ENCODE measurements at places on chromosomes 2 and 18.

GRCh38 chr2:39741871-39742270 lies 37.2 kb downstream of the THUMPD2 start:
- no peak for DNase-seq

DNA sequence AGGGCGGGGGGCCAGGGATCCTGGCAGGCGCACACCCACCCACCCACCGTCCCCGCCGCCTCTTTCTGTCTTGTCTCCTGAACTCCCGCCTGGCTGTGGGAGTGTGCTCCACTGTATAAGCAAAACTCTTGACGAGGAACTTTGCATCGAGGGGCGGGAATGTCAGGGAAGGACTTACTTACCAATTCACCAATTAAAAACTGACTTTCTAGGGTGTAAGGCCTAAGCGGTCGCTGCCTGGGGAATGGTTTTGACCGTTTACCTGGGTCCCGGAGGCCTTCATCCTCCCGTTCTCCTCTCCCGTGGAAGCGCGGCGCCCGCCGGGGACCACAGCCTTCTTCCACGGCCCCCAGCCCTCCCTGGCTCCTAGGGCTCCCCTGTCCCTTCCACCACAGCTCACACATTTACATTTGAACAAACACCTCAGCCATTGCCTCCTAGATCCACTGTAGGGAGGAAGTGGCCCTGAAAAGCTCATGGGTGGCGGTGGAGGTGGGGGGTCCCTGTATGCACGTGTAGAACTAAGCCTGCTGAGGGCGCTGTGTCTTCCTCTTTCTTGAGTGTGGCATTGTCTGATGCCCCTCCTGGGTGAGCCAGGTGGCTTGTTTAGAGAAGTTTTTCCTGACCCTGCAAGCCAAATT lies 8.9 kb downstream of the ASIC4 start:
- DNase-seq, result no peak

- no peak for DNase-seq
Observed at GRCh38 chr2:118150294-118150693, 62.0 kb downstream of the INSIG2 start.

DNA sequence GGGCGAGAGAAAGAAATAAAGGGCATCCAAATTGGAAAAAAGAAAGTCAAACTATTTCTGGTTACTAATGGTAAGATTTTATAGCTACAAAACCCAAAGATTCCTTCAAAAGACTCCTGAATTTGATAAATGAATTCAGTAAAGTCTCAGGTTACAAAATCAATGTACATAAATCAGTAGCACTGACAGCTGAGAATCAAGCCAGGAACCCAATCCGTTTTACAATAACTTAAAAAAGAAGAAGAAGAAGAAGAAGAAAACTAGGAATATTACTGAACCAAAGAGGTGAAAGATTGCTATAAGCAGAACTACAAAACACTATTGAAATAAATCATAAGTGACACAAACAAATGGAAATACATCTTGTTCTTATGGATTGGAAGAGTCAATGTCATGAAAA lies 291.5 kb upstream of the GULP1 start:
- no peak for DNase-seq

GRCh38 chr18:77733292-77733903 lies 483.8 kb downstream of the GALR1 start:
- DNase-seq, result no peak

DNA sequence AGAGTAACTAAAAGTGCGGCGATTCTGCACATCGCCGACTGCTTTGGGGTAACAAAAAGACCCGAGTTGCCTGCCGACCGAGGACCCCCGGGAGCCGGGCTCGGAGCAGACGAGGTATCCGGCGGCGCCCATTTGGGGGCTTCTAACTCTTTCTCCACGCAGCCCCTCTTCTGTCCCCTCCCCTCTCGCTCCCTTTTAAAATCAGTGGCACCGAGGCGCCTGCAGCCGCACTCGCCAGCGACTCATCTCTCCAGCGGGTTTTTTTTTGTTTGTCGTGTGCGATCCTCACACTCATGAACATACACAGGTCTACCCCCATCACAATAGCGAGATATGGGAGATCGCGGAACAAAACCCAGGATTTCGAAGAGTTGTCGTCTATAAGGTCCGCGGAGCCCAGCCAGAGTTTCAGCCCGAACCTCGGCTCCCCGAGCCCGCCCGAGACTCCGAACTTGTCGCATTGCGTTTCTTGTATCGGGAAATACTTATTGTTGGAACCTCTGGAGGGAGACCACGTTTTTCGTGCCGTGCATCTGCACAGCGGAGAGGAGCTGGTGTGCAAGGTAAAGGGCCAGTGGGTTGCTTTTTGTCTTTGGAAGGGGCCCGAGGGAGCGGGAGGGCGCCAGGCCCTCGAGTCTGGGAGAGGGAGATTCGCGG lies 1.4 kb downstream of the TRIB2 start:
- DNase-seq, result peak; percentile 34

GRCh38 chr2:219207134-219207883 lies 727 bp downstream of the ZFAND2B start:
- no peak for DNase-seq

GRCh38 chr2:103008586-103008985 lies 246.8 kb downstream of the TMEM182 start:
- no peak for DNase-seq

- DNase-seq, result no peak
Observed at GRCh38 chr2:183222751-183223150, 98.5 kb downstream of the NUP35 start.

DNA sequence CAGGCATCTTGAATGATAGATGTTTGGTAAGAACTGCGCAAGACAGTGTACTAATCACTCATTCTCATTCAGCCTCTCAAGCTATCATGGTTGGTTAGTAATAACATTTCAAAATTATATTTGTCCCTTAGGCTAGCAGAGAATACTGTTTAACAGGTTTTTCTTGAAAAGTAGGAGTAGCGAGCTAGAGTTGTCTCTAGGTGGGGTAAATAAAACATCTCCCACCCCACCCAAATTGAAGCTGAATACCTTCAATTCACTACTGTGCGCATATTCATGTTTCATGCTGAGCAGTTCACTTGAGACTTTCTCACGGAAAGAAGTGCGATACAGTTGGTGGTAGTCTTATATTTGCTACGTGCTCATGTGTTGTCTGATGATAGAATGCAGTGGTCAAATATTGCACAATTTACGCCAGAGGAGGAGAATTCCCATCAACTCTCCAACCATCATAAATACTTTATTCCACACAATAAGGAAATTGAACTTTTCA lies 49.3 kb downstream of the NEDD4L start:
- no peak for DNase-seq

- DNase-seq, result no peak
Observed at GRCh38 chr2:25169073-25169470, 692 bp upstream of the POMC start.

- DNase-seq, result no peak
Observed at GRCh38 chr18:41372046-41372665, 582.9 kb upstream of the PIK3C3 start.

DNA sequence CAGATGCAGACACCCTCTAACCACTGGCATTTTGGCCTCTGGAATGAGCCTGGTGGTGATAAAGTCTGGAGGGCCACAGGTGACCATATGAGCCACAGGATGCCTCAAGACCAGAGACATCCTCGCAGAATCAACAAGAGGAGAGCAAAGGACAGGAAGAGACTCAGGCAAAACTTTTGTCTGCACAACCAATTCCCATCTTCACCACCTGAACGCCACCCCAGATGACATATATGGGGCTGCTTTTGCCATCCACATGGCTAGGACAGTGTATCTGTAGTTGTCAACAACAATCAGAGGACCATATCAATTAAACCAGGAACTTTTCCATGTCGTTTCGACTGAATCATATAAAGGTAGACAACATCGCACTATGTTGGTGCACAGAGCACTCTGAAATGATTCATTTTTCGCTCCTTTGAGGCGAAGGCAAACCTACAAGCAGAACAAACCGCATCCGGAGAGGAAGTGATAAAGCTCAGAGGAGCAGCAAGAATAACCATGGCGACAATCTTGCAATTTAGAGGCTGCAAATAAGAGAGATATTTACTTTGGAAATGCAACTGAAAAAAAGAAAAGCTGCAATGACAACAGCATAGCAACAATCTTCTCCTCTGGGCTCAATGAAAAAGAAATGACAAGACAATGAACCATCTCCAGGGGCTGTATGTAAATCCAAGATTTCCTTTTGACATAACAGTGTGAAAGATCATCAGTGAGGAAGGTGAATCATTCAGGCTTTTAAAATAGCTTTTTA lies 204.5 kb downstream of the ARL4C start:
- peak; percentile 28 for DNase-seq

GRCh38 chr2:118003396-118003824 lies 10.5 kb downstream of the CCDC93 start:
- no peak for DNase-seq

GRCh38 chr18:45063246-45064038 lies 382.8 kb downstream of the SETBP1 start:
- DNase-seq, result no peak

- DNase-seq, result no peak
Observed at GRCh38 chr2:95333888-95334338, 36.8 kb downstream of the KCNIP3 start.

DNA sequence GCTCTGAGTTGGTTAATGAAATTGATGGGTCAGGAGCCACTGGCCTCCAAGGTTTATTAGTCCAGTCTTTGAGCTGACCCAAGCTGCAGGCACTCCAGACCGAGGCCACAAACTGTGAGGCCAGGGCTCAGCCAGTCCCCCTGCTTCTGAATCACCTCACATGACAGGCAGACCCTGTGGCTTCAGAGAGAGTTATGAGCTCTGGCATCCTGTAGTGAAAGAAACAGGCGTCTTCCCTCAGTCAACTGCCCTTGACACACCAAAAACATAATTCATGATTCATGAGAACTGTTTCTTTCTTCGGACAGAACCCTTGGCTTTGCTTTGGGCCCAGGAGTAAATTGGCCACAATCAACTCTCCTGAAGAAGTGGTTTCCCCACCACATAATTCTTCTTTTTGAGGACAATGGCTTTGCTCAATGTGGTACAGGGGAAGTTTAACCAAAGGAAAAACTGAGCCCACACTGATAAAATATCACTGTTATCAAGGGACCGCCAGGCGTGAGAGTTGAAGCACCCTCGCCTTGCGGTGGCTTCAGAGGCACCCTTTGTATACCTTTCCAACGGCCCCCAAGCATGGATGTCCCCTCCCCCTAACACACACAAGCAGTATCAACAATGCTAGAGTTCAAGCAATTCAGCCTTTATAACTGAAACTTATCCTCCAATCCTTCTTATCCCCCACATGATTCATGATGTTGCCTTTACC lies 226.9 kb downstream of the CYRIA start:
- no peak for DNase-seq

- no peak for DNase-seq
Observed at GRCh38 chr18:46677611-46678010, 20.6 kb upstream of the LOXHD1 start.

DNA sequence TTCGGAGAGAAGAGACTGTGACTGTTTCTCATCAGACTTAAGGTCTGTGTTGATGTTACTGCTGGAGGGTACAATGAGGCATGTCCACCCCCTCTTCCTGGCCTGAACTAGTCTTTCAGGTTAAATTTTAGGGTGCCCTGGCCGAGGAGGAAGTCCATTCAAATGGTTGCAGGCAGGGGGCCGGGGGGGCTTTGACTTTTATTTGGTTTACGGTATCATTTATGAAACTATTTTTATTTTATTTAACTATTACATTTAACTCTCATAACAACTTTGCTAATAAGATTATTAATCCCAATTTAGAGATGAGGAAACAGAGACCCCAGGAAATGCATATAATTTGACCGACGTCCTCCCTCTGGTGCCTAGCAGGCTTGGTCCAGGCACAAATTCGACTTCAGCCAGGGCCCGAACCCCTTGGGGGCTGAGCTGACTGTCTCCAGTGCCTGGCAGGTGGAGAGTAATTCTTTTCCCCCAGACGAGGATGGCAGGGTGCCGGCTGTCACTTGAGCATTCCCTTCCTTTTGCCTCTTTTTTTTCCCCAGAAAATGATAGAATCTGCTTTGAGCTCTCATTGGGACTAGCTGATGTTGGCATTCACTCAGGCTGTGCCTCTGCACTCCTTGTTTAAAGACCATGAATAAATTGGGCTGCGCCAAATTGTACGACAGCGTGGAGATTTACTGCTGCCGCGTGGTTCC lies 255.3 kb upstream of the SALL3 start:
- DNase-seq, result no peak

DNA sequence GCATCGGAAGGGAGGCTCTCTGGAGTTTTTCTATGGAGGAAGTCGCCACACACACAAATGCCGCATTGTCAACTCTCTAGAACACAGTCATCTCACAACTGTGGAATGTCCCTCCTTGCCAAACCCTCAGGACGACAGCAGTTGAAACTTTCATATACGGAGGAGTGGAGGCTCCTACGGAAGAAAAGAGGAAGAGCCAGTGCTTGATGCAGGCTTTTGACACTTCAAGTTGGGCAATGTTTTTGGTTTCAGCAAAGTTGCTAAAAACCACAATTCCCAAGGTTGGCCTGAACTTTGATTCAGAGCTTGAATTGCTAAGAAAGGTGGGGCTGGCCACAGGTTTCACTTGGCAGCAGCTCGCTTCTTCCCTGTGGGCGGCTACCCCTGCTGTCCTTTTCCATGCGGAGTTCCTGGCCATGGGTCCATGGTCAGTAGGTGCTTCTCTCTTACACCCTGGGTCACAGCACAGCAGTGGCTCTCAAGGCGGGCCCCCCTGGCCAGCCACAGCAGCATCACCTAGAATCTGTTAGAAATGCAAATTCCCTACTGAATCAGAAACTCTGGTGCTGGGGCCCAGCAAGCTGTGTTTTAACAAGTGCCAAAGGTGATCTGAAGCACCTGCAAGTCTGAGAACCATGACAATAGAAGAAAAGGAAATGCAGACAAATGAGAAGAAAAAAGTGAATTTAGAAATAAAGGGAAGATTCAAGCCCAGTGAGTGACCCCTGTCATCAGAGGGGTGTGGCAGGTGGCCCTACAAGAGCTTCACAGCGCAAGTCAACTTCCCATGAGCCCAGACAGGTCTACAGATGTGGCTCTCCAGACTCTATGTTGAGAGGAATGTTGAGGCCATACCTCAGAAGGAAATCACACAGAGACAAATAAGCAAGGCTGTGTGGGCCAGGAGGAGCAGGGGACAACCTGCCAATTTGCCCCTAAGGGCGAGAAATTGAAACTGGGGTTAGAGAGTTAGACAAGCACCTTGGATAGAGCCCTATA lies 856.4 kb downstream of the RNF144A start:
- DNase-seq, result no peak

GRCh38 chr2:112151701-112152440 lies 13.7 kb downstream of the FBLN7 start:
- DNase-seq, result no peak

DNA sequence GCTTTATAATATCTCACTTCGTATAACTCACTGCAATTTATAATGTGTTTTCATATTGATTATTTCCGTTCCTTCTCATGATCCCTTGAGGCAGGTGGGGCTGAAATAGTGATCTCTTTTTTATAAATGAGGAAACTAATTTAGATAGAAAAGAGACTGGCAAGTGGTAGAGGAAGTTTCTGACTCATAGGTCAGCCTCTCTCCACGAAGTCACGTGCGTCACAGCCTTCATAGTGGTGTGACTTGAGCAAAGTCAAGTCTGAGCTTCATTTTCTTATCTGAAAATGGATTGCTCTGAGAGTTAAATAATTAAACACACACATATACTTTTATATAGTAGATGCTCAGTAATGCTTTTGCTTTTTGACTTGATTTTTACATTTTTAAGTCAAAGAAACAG lies 19.9 kb downstream of the ABCG5 start:
- no peak for DNase-seq
